ENCODE measurements at places on chromosomes 5 and 9. TPM values are rescaled to one million over a fixed set of nuclear protein-coding genes. Genes with fewer than 3 reads are reported as not detected.
A peak's percentile ranks its signal among the peaks of the same experiment; 100 is the strongest.

TPPP gene
- total RNA-seq = 0.40 TPM

SLC6A3 gene
- not detected for total RNA-seq

SHISAL2B gene
- total RNA-seq = not detected

FGD3 gene
- total RNA-seq = 161 TPM

SPOCK1 gene
- not detected for total RNA-seq

DNA sequence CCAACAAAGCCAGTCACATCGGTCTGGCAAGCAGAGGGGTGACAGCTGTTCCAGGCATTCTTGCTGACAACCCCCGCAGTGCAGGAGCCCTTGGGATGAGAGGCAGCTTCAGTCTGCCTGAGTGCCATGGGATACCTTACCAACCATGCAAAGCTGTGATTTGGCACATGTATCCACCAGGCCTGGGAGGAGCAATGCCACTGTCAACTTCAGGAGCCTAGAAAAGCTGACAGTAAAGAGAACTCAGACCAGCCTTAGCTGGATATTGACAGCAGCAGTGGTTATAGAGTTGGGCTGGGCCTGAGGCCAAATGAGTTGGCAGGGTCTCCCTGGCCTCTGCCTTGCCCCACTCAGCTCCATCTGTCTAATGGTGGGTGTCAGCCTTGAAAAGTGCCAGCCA lies 10.1 kb upstream of the PLPPR1 start:
- H3K27ac ChIP-seq = no peak overlapping the region

GRCh38 chr5:151097820-151098767 lies 17.3 kb upstream of the TNIP1 start:
- DNase-seq = peak; percentile 35
- H3K27ac ChIP-seq = peak overlapping the region; percentile 86
- H3K4me3 ChIP-seq = peak overlapping the region; percentile 69
- peaks cover 37% of the 10 kb centered on the region for H3K36me3 ChIP-seq
- no peaks in the 10 kb centered on the region for H3K27me3 ChIP-seq

DNA sequence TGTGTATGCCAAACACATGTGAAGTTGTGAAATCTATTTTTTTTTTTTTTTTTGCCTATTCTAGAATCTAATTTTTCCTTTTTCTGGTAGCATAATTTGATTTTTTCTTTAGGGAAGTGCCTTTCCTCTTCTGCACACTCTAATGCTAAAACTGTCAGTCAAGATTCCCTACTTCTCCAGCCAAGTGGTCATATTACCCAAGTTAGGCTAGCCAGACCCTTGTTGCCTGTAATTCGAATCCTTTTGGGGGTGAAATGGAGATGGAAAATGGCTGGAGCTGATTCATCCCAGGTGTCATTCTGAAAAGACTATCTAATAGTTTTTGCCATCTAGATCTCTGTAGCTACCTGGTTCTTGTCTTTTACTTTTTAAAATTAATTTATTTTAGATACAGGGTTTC lies 24.8 kb upstream of the UBAP1 start:
- no peak for DNase-seq
- H3K4me1 ChIP-seq = no peaks in the 10 kb centered on the region
- no peak overlapping the region for H3K27ac ChIP-seq
- H3K4me3 ChIP-seq = no peak overlapping the region
- H3K36me3 ChIP-seq = no peaks in the 10 kb centered on the region
- peaks cover 6% of the 10 kb centered on the region for H3K27me3 ChIP-seq

- peaks cover 7% of the 10 kb centered on the region for H3K36me3 ChIP-seq
- peaks cover 11% of the 10 kb centered on the region for H3K4me1 ChIP-seq
- H3K4me3 ChIP-seq = no peak overlapping the region
- no peak overlapping the region for H3K27ac ChIP-seq
Observed at GRCh38 chr5:142811866-142812557, 41.8 kb downstream of the ARHGAP26 start.

All from activated naive CD8-positive, alpha-beta T cell treated with anti-CD3 and anti-CD28 coated beads, Interleukin-2, amount 10 ng/mL, durations not matched to agents 7 days and 5 days (primary cell).